ENCODE measurements at places on chromosomes 1 and 21.

- no peak for DNase-seq
Measured at GRCh38 chr1:173445164-173445563, 32.0 kb upstream of the PRDX6 start.

- no peak for DNase-seq
Measured at GRCh38 chr1:242043165-242043564, 44.3 kb upstream of the MAP1LC3C start.

GRCh38 chr1:42737257-42737656, 2.8 kb downstream of the CLDN19 start:
- peak; percentile 19 for DNase-seq

DNA sequence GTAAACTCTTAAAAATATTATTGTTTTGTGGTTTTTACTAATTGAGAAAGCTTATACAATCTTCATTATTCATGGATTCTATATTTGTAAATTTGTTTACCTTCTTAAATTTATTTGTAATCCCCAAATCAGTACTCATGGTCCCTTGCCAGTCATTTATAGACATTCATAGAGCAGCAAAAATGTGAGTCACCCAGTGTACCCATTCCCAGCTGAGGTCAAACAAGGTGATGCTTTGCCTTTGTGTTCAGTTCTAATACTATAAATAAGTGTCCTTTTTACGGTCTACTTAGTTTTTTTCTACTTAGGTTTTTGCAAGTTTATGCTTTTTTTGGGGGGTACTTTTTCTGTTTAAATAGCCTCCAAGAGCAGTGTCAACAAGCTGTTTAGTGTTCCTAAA, 36.1 kb downstream of the SORT1 start:
- no peak for DNase-seq

GRCh38 chr1:240280560-240281322, 189.1 kb downstream of the FMN2 start:
- no peak for DNase-seq

DNA sequence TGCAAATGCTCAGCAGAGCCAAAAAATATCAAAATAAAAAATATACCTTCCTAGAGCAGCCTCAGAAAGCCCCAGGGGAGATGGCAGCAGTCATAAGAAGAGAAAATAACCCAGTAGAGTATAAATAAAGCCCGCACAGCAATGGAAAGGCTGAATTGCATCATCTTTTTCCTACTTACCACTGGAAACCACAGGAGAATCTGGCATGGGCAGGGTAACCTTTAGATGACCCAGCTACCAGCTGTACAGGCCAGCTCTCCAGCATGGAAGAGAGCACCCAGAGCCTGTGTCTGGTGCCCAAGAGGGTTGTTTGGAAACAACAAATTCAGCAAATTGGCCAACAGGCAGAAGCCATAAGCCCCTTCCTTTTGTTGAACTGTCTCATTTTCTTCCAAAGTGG, 253.1 kb downstream of the OMA1 start:
- no peak for DNase-seq
